ENCODE measurements at places on chromosomes 7 and 10. TPM values are rescaled to one million over a fixed set of nuclear protein-coding genes. Genes with fewer than 3 reads are reported as not detected.

ZNF365 gene
- total RNA-seq, result not detected

- no peak for DNase-seq
- H3K4me1 ChIP-seq, result peaks cover 2% of the 10 kb centered on the region
- no peak overlapping the region for H3K4me3 ChIP-seq
- H3K27me3 ChIP-seq, result no peaks in the 10 kb centered on the region
- peak overlapping the region; percentile 80 for H3K27ac ChIP-seq
- H3K36me3 ChIP-seq, result no peaks in the 10 kb centered on the region
Measured at GRCh38 chr7:151425670-151426440, 14.1 kb downstream of the CRYGN start.

GRCh38 chr7:521221-522070 is 1.8 kb upstream of the PDGFA start:
- H3K27ac ChIP-seq, result no peak overlapping the region
- peak overlapping the region; percentile 29 for H3K4me3 ChIP-seq
- peaks cover 37% of the 10 kb centered on the region for H3K27me3 ChIP-seq
- H3K4me1 ChIP-seq, result peaks cover 40% of the 10 kb centered on the region

DNA sequence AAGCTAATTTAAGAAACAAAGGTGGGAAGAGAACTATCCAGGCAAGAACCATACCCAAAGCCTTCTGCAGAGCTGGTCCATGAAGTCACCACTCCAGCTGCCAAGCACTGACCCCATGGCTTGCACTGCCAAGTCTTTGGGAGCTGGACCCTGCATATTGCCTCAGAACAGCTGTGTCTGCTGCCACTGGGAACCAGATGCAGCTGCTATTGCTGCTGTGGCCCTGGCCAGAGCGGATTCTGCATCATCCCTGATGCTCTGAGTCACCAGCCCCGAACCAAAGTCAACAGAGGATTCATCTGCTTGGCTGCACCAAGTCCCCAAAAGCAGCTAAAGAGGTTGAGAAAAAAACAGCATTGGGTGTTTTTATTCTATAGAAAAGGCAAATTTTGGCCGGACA is 39.2 kb upstream of the GSAP start:
- no peaks in the 10 kb centered on the region for H3K4me1 ChIP-seq
- no peak overlapping the region for H3K4me3 ChIP-seq
- no peak overlapping the region for H3K27ac ChIP-seq
- no peaks in the 10 kb centered on the region for H3K27me3 ChIP-seq
- no peak for DNase-seq

GRCh38 chr10:133618851-133619250 is 7.7 kb downstream of the FRG2B start:
- no peaks in the 10 kb centered on the region for H3K36me3 ChIP-seq
- no peak overlapping the region for H3K27ac ChIP-seq
- H3K27me3 ChIP-seq, result peaks cover 24% of the 10 kb centered on the region
- no peaks in the 10 kb centered on the region for H3K4me1 ChIP-seq
- H3K4me3 ChIP-seq, result no peak overlapping the region

GRCh38 chr7:86747698-86748097 is 104.0 kb downstream of the GRM3 start:
- no peaks in the 10 kb centered on the region for H3K4me1 ChIP-seq
- no peaks in the 10 kb centered on the region for H3K27me3 ChIP-seq
- H3K36me3 ChIP-seq, result no peaks in the 10 kb centered on the region
- no peak for DNase-seq
- no peak overlapping the region for H3K27ac ChIP-seq

FOXP2 gene
- 20.5 TPM for total RNA-seq

GRCh38 chr7:25261545-25262140 is 33.4 kb upstream of the NPVF start:
- DNase-seq, result no peak
- H3K27me3 ChIP-seq, result no peaks in the 10 kb centered on the region
- peaks cover 30% of the 10 kb centered on the region for H3K4me1 ChIP-seq
- H3K27ac ChIP-seq, result peak overlapping the region; percentile 76
- no peaks in the 10 kb centered on the region for H3K36me3 ChIP-seq

PRKG1 gene
- total RNA-seq, result 28.7 TPM

- no peaks in the 10 kb centered on the region for H3K36me3 ChIP-seq
- H3K4me1 ChIP-seq, result no peaks in the 10 kb centered on the region
- no peak for DNase-seq
- no peaks in the 10 kb centered on the region for H3K27me3 ChIP-seq
- no peak overlapping the region for H3K4me3 ChIP-seq
Measured at GRCh38 chr10:20708305-20708704, 188.8 kb downstream of the NEBL start.

DNA sequence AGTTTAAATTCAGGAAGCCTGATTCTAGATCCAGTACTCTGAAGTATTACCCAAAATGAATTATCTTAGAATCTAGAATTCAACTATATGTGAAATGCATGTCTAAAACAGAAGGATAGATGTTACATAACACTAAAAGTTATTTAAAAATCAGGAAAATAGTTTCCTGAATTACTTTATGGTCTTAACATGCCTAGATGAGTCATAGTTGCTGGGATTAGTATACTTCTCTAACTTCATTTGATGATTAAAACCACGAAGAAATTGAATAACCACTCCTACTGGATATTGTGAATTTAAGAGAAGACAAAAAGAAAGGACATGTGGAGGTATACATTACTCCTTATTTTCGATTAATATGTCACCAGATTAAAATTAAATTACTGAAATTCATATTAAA is 65.5 kb downstream of the ATAD1 start:
- H3K27ac ChIP-seq, result no peak overlapping the region
- no peaks in the 10 kb centered on the region for H3K27me3 ChIP-seq
- DNase-seq, result no peak
- no peaks in the 10 kb centered on the region for H3K4me1 ChIP-seq

DNA sequence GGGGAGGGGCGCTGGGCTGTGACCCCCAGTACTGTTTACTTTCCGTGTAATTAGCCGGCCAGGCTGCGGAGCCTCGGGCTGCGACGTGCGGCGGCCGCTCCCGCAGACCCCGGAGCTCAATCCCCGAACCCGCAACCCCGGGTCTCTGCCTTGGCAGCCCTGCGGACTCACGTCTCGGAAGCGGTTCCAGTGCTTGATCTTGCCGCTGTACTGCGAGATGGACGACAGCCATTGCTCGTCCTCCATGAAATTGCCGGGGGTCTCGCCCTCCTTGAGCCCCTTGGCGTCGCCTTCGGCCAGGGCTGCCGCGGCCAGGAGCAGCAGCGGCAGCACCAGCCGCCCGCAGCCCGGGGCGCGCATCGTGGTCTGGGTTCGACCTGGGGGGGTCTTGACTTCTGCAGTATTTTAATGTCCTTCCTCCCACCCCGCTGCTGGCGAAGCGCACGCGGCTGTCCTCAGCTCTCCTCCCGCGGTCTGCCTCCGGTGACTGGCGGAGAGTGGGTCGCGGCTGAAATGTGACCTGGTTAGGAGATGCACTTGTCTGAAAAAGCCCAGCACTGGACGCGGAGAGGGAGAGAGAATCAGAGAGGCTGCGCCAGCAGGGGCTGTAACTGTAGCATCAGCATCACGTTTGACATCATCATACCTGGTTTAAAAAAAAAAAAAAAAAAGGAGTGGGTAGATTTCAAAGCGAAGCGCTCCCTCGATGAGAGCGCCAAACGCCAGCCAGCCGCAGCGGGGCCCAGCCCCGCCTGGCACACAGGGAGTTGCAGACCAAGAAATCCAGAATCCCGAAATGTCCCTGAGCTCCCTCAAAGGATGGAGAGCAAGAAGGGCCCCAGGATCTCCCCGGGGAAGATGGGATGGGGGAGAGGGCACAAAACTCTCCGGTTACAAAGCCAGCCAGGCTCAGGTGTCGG is at the start of gene SPOCK2:
Gene SPOCK2 (minus strand): TSS at position 583 of the 920 bp plus-strand sequence. CDS start 223 bp downstream, at position 360.
- peaks cover 44% of the 10 kb centered on the region for H3K27me3 ChIP-seq
- peak within 1 kb of the TSS; percentile 41 for H3K4me3 ChIP-seq
- DNase-seq, result peak; percentile 48
- H3K27ac ChIP-seq, result peak within 1 kb of the TSS; percentile 55
- peaks cover 11% of the 10 kb centered on the region for H3K4me1 ChIP-seq

DNA sequence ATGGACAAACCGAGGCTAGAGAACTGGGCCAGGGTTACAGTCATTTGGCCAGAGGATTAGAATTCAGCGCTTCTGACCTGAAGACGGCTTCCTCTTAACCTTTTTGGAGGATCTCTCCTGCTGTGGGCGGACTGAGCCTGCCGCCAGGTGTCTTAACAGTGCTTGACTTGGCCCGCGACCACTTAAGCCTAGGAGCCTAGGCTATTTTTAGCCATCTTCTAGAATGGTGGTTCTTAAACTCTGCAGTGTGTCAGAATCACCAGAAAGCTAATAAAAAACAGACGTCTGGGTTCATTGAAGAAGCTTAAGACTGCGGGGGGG is 722 bp downstream of the MDH2 start:
- H3K36me3 ChIP-seq, result no peaks in the 10 kb centered on the region
- H3K27ac ChIP-seq, result peak overlapping the region; percentile 90
- H3K27me3 ChIP-seq, result no peaks in the 10 kb centered on the region
- peak overlapping the region; percentile 78 for H3K4me3 ChIP-seq
- peaks cover 22% of the 10 kb centered on the region for H3K4me1 ChIP-seq

GRCh38 chr7:130700760-130701159 is 14.4 kb upstream of the TSGA13 start:
- DNase-seq, result no peak
- H3K4me1 ChIP-seq, result no peaks in the 10 kb centered on the region
- H3K27ac ChIP-seq, result no peak overlapping the region
- no peak overlapping the region for H3K4me3 ChIP-seq

ARHGAP22 gene
- total RNA-seq, result 1.7 TPM

- no peak for DNase-seq
- H3K27me3 ChIP-seq, result no peaks in the 10 kb centered on the region
- H3K27ac ChIP-seq, result peak overlapping the region; percentile 97
- peak overlapping the region; percentile 86 for H3K4me3 ChIP-seq
Measured at GRCh38 chr7:66739477-66739876, 1.1 kb upstream of the RABGEF1 start.

CHCHD2 gene
- total RNA-seq, result 99.9 TPM

EFCAB10 gene
- not detected for total RNA-seq

DNA sequence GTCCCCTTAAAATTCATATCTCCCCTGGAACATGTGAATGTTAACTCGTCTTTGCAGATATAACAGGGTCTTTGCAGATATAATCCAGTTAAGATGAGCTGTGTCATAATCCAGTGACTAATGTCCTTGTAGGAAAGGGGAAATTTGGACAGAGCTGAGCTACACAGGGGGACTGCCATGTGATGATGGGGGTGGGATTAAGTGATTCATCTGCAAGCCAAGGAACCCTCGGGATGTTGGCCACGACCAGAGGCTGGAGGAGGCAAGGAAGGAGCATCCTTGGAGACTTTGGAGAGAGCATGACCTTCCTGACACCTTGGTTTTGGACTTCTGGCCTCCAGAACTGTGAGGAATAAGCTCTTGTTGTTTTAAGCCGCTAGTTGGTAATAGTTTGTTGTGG is 153.9 kb upstream of the PCBD1 start:
- no peaks in the 10 kb centered on the region for H3K4me1 ChIP-seq
- H3K27me3 ChIP-seq, result no peaks in the 10 kb centered on the region
- no peak overlapping the region for H3K4me3 ChIP-seq

TAS2R4 gene
- 1.9 TPM for total RNA-seq

ZNF248 gene
- total RNA-seq, result 24.7 TPM

PPRC1 gene
- 12.9 TPM for total RNA-seq
